NT2/D1 (cell line): ENCODE measurements at places on chromosomes 1 and 21.

DNA sequence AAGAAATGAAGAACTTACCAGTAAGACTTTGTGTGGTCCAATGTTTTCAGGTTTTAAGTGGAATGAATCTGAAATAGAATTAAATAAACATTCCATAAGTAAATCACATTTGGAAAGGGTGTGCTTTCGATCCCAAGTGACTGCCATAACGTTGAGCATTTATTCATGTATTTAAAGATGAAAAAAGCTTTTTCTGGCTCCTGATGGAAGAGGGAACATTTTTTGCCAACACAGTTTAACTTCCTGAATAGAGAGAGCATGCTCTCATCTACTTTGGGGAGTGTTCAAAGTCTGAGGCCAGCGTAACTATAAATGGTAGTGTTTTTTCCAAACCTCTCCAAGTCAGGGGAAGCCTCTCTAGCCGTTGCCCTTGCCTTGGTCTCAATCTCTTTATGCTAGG is 55.8 kb downstream of the GNG12 start:
- no peak for DNase-seq

- DNase-seq = no peak
Measured at GRCh38 chr1:61568460-61569302, 156.3 kb downstream of the TM2D1 start.

DNA sequence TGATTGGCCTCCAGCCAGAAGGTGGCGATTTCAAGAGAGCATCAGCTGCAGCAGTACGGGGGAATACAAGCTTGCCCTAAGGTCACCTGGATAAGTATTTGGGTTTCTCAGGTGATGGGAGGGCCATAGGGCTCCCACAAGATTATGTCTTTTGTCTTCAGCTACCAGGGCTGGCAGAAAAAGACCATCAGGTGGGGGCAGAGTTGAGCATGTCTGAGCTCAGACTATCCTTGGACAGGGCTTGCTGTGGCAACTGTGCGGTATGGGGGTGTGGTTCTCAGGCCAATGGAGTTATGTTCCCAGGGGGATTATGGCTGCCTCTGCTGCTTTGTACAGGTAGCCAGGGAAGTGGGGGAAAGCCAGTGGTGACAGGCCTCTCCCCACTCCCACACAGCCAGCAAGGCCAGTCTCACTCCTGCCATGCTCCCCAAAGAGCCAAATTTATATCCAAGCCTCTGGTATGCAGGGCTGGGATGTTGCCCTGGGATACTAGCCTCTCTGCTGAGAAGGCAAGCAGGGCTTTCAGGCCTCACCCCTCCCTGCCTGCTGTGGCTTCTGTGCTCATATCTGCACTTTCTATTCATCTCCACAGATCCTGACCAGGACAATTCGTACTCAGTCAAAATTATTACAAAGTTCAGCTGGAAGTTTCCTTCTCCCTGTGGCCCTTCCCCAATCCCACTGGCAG is 26.6 kb upstream of the CD84 start:
- no peak for DNase-seq

DNA sequence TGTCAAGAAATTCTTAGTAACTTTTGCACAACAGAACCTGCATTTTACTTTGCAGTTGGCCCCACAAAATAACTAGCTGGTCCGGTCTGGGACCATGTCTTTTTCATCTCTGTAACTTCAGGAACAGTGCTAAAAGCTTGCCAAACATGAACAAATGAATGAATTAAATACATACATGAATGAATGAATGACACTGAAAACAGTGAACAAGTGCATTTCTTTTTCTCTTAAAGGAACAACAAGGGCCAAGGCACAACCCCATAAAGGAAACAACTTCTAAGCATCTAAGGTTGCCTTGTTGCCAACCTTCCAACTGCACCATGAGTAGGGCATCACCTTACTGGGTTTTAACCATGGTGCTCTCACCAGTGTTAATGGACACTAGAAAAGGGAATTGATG is 534.4 kb upstream of the PKN2 start:
- DNase-seq = no peak

DNA sequence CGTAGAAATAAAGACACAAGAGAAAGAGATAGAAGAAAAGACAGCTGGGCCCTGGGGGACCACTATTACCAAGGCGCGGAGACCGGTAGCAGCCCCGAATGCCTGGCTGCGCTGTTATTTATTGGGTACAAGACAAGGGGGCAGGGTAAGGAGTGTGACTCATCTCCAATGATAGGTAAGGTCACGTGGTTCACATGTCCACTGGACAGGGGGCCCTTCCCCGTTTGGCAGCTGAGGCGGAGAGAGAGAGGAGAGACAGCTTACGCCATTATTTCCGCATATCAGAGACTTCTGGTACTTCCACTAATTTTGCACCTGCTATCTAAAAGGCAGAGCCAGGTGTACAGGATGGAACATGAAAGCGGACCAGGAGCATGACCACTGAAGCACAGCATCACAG is 4.1 kb upstream of the TPRG1L start:
- no peak for DNase-seq

DNA sequence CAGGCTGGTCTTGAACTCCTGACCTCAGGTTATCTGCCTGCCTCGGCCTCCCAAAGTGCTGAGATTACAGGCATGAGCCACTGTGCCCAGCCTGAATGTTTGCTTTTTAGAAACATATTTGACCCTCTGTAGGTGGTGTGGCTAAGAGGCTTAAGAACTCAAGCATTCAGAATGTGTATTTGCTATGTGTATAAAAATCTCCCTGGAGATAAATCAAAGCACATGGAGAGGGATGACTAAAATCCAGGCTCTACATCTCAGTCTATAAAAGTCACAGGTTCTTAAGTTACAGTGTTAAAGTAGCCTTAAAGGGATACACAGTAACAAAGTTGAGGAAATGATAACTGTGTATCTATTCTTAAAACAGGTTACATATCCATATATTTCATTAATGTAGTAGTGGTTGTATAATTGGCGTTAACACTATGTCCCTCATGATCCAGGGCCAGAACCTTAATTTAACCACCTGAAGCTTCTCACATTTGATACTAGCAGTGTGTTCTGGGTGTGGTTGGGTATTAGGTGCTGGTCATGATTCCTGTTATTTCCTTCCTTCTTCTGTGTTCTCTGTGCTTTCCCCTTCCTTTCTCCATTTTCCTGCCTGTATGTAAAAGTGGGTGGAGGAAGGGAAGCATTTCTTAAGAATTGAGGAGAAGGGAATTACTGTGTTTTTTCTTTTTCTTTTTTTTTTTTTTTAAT is 16.2 kb downstream of the GIPC2 start:
- no peak for DNase-seq

DNA sequence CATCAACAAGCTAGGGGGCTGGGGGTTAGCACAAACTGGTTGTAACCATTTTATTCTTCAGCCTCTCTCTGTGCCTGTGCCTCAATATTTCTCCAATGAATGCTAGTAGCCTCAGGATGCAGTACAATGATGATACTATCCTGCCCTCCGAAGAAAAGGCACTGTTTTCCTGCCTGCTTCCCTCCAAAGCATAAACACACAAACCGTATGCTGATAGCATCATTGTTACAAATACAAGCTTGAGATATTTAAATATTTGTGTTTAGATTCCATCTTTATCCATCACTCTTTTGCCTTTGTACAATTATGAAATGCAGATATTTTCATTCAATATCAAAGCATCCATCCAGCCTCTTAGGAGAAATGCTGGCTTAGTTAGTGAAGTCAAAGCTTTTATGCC is 404.8 kb downstream of the DUSP10 start:
- no peak for DNase-seq

GRCh38 chr1:70220015-70220414 is 1.2 kb upstream of the SRSF11 start:
- no peak for DNase-seq

DNA sequence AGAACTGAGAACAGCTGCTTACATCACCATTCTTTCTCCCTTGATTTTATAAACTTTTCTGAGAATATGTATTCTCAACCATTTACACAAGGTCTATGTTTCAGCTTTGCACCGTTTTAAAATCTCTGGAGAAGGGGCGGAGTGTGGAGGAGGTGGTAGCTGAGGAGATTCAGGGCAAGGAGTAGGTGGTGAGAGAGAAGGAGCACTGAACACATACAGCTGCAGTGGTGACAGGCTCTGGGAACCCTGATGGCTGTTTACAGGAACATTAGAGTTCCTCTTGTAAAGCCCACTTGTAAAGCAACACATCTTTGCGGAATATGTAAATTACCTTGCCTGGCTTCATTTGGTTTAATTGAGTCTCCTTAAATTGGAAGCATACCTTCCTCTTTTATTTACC is 89.7 kb downstream of the SMYD2 start:
- DNase-seq = no peak

GRCh38 chr1:225882694-225883615 is 775 bp upstream of the TMEM63A start:
- no peak for DNase-seq

DNA sequence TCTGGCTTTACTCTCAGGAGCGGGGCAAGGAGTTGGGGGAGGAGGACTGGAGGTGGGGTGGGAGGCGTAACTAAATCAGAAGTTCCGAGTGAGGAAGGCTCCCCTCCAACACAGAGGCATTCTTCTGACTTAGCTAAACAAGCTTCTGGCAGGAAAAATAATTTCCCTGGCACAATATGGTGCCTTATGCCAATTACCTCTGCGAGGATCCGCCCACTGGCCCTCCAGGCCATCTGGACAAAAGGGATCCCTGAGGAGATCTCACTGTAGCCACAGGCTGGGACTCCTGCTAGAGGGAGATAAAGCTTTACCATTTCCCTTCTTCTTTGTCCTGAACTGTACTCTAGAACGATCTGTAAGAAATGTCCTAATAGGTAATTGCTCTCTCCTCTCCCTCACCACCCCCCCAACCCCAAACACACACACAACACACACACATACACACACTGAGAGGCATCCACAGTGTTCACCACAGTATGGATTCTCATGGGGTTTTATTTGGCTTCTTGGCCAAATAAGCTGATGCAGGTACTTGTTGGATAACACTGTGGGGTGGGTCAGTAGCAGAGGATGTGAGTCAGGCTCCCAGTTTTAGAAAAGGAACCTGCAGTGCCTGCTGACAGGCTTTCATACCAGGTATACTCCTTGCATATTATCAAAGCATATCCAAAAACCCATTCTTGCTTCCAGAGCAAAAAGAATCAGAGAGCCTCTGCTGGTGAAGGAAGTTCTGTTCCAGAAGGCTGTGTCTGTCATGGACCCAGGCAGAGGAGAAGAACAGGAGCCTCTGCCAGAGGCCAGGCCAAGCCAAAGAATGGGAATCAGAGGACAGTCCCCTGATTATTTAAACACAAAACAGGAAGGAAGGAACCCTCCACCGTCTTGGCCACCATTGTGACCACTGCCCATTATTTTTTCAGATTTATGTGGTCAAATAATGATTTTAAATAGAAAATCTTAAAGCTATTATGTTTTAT is 169.1 kb downstream of the C1orf21 start:
- DNase-seq = no peak

- no peak for DNase-seq
Measured at GRCh38 chr21:19013916-19014315, 610.3 kb upstream of the TMPRSS15 start.

DNA sequence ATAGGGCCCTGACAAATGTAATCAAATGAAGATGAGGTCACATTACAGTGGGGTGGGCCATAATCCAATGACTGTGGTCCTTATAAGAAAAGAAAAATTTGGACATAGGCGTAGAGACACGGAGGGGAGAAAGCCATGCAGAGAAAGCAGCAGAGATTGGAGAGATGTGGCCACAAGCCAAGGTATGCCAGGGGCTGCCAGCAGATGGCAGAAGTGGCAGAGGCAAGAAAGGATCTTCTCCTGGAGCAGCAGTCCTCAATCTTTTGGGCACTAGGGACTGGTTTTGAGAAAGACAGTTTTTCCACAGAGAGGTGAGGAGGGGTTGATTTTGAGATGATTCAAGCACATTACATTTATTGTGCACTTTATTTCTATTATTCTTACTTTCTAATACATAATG is 355.1 kb downstream of the NPHP4 start:
- no peak for DNase-seq
